ENCODE measurements at places on chromosomes 13 and 19. TPM values are rescaled to one million over a fixed set of nuclear protein-coding genes. Genes with fewer than 3 reads are reported as not detected.

The ITM2B gene
- 418 TPM for total RNA-seq

The ACTL9 gene
- total RNA-seq: not detected

The MBD3L5 gene
- total RNA-seq: not detected

The ZNF626 gene
- 4.7 TPM for total RNA-seq

The LRFN3 gene
- total RNA-seq: 7.6 TPM

The LILRB1 gene
- 2.3 TPM for total RNA-seq

The IGFL1 gene
- total RNA-seq: 2.9 TPM
